Activated gamma-delta T cell (primary cell): ENCODE measurements at places on chromosomes 2 and 18.

- no peak for DNase-seq
Measured at GRCh38 chr2:238227587-238228032, 12.2 kb downstream of the HES6 start.

DNA sequence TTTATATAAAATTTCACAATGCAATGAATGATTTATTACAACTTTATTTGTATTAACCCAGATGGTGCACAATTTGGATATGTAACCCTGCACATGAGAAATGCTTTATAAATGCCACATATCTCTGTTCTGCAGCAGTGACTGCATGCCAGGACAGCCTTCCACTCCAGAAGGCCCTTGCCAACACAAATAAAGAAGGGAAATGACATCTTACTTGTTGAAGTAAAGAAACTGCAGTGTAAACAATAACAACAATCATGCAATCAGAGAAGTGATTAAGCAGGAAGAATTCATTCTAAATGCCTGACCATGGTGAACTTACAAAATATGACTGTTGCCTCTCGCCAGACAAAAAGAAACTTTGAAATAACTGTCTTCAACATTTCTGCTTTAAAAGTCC, 129.9 kb upstream of the CHST9 start:
- DNase-seq: no peak

- DNase-seq: no peak
Measured at GRCh38 chr2:171128461-171128860, 32.2 kb downstream of the TLK1 start.

GRCh38 chr2:151367571-151367970, 10.2 kb downstream of the TNFAIP6 start:
- no peak for DNase-seq

DNA sequence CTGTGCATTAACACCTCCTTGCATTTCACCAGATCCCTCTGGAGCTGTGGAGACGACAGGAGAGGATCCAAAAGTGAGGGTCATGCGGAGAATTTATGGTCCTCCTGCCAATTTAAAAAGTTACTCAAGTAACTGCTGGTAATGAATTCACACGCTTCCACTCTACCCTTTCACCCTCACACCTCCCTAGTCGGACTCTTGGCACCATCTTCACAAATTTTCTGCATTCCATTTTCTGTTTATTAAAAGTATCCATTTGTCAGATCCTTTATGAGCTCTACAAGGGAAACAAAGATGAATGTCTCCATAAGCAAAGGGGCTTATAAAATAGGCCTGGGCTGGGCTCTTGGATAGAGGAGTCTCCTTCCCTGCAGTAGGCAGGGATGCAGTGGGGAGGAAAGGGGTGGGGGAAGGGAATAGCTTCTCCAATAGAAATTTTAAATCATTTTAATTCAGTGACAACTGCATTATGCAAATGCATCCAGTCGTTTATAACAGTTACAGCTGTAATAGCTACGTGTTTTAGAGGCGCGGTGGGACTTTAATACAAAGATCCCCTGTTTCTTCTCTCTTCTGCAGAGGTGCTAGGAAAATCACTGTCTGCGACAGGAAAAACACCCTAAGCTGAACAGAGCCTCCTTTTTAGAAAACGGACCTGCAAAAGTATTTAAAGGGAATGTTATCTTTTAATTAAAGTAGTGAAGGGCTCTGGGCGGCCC, 132.2 kb downstream of the EPHA4 start:
- DNase-seq: no peak

DNA sequence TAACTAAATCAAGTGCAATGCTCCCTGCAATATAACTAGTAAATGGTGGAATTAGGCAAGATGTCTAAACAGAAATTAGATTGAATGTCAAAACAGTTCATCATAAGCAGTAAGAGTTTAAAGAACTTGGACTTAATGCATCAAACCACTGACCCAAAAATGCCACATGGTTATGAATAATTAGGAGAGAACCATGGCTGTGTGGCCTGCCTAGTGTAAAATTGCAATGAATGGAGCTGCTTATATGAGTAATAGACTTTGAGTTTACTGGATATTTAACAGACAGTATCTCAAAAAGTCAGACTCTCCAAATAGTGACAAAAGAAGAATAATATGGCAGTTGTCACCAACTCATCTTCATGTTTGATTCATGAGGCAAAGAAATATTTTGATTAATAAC, 101.6 kb upstream of the COL5A2 start:
- no peak for DNase-seq
